ENCODE measurements at places on chromosomes 5 and 9. TPM values are rescaled to one million over a fixed set of nuclear protein-coding genes. Genes with fewer than 3 reads are reported as not detected.
A peak's percentile ranks its signal among the peaks of the same experiment; 100 is the strongest.

GRCh38 chr5:131821221-131821620 lies 24.4 kb upstream of the FNIP1 start:
- DNase-seq: no peak

GRCh38 chr5:5979377-5979760 lies 399.0 kb downstream of the MED10 start:
- no peak for DNase-seq

GRCh38 chr5:175520321-175520720 lies 42.0 kb downstream of the SFXN1 start:
- no peak for DNase-seq

GRCh38 chr5:2047341-2047927 lies 164.7 kb upstream of the IRX4 start:
- no peak for DNase-seq

DNA sequence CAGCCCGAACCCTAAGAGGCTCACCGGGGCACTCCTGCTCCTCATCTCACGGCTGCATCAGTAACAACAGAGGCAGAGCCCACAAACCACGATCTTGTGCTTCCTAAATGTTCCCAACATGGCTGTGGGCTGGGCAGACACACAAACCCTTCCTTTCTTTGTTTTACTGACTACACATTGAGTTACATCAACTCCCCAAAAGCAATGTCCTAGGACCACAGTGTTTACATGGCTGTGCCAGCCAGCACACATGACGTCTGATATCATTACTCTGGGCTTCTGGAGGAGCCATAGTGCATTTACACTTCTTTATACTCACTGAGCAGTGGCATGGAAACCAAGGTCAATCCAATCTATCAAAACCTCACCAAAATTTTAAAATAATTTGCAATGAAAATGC lies 101.4 kb downstream of the LHFPL2 start:
- no peak for DNase-seq

The FABP6 gene
- total RNA-seq: not detected

The MSX2 gene
- 1.8 TPM for total RNA-seq

DNA sequence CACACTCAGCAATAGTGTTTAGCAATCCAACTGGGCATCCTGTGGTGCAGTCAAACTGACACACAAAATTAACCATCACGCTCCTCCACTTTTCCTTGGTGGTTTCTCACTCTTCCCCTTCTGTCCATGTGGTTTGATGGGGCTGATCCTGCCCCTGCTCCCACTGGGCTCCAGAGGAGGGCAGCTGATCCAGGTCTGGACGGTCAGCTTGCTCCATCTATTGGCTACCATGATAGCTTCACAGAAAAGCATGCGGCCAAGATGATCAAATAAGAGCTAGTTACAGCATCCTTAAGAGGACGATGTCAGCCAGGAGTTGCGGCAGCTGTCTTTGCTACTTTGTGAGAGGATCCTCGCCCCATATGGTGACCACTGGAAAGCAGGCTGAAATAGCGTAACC lies 29.6 kb upstream of the RANBP17 start:
- DNase-seq: no peak

DNA sequence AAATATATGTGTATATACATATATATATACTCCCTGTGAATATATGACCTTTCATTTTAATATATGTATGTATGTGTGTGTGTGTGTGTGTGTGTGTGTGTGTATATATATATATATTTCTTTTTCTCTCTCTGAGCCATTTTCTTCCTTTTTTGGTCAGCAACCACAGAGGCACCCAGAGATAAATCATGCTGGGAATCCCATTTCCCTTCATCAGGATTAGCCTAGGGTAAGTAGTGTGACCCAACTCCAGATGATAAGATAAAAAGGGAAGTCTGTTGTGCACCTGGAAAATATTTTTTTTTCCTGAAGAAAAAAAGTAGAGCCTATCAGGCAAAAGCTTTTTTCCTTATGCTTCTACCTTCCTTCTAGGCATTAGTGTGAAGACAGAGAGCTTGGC lies 25.4 kb upstream of the SUB1 start:
- DNase-seq: no peak

The SLC6A19 gene
- total RNA-seq: 0.32 TPM

DNA sequence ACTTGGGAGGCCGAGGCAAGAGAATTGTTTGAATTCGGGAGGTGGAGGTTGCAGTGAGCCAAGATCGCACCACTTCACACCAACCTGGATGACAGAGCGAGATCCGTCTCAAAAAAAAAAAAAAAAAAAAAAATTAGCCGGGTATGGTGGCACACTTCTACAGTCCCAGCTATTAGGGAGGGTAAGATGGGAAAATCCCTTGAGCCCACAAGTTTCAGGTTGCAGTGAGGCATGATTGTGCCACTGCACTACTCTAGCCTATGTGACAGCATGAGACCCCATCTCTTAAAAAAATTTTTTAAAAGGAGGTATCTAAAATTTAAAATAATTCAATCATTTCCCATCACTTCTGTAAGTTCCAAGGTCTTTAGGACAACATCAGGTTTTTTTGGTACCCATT lies 26.0 kb downstream of the PSIP1 start:
- DNase-seq: no peak

- DNase-seq: no peak
Observed at GRCh38 chr5:72543365-72543764, 36.2 kb upstream of the ZNF366 start.

DNA sequence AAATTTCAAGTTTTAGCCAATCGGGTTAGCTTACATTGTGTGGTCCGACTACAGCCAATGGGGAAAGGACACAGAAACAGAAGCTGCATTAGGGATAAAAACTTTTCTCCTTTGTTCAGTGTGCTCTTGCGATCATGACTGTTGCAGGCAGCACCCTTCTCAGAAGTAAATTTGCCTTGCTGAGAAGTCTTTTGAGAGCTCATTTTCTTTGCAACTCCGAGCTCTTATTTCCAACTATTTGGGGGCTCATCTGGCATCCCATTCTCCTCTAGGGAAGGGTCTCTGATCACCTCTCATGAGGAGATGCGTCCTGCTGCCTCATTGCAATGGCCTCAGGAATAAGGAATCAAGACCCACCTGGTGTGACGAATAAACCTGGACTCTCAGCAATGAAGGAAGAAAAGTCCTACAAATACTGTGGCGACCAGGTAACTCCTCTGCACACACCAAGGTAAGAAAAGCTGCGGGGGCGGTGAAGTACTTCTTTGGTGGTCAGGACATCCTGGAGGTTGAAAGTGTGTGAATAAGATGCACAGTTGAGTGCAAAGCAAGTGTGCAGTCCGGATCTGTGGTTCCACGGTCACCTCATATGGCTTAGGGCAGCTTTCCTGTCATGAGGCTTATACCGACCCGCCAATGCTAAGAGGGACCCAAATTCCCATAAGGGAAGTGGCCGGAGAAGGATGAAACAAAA lies 20.4 kb downstream of the CNOT8 start:
- DNase-seq: no peak

The ALDH7A1 gene
- total RNA-seq: 25.1 TPM

DNA sequence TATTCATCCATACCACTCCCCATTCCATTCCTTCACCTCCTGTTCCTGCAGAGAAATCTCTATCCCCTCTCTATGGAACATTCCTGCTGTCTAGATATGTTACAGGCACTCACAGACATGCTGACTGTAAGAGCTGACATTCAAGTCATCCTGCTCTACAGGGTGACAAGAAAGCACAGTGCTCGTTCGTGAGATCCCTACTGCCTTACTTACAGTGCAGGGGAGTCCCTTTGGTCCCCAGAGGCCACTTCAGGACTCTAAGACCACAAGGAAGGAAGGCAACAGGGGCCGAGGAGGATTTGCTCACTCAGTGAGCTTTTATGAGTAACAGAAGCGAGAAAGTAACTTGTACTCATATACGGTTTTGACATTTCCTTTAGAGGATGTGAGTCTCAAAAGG lies 110.5 kb downstream of the GAS1 start:
- DNase-seq: no peak

The RUSC2 gene
- 40.2 TPM for total RNA-seq

DNA sequence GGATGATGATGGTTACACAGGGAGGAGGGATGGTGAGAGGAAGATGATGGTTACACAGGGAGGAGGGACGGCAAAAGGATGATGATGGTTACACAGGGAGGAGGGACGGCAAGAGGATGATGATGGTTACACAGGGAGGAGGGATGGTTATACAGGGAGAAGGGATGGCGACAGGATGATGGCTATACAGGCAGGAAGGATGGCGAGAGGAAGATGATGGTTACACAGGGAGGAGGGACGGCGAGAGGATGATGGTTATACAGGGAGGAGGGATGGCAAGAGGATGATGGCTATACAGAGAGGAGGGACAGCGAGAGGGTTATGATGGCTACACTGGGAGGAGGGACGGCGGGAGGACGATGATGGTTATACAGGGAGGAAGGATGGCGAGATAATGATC lies 64.1 kb upstream of the FCN1 start:
- peak; percentile 11 for DNase-seq

GRCh38 chr5:158115468-158115867 lies 256.5 kb upstream of the CLINT1 start:
- DNase-seq: no peak

DNA sequence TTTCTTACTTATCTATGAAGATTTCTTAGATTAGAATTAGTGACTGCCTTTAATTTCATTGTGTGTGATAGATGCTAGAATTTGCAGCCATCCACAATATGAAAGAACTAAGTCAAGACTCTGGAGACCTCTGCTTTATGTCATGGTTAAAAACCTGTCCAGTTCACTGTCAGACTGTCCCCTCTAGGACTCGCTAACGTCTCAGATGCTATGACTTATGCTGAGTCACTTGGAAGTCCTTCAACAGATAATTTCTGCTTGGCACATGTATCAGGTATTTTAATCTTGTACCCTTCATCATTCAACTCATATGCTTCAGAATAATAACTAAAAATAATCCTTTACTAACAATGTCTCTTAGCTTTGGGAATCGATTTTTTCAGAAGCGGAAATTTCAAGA lies 230.5 kb upstream of the DMAC1 start:
- DNase-seq: no peak

The SLC6A7 gene
- total RNA-seq: not detected

The RAB3C gene
- total RNA-seq: 8.4 TPM

DNA sequence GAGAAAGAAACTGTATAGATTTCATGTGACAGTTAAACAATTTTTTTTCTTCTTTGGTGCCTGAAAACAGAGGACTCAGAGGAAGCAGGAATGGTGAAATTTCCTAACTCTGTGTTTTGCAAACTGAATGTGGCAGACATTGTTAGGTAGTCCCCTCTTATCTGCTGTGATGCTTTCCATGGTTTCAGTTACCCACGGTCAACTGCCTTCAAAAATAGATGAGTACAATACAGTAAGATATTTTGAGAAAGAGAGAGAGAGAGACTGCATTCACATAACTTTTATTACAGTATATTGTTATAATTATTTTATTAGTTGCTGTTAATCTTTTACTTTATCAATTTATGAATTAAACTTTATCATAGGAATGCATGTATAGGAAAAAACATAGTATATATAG lies 627.2 kb downstream of the CCDC171 start:
- no peak for DNase-seq

DNA sequence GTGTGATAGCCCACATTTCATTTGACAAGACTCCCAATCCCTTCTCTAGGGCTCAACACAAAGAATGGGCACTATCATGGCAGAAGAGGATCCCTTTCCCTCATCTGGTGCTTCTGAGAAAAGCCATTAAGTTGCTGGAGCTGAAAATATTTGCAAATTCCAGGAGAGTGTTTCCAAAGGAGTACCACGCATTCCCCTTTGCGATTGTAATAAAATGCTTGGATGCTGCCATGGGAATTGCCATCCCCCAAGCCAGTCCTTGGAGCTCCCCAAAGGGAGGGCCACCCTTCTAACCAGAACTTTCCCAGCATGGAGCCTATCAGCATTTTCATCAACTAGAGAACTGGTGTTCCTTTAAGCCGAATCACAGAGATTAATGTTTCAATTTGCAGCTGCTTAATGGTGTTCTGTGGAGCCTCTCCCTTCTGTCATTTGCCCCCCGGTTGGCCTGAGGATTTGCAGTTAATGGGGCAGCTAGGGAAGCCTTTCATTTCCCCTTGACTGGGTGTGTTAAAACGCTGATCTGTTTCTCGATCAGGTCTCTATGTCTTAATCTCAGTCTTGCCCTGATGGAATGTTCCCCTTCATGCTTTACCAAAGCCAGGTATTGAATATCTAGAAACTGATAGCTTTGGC lies 133.0 kb downstream of the ENC1 start:
- DNase-seq: no peak

The DNAH5 gene
- 0.35 TPM for total RNA-seq

- DNase-seq: no peak
Observed at GRCh38 chr5:1402611-1403255, 42.5 kb downstream of the SLC6A3 start.

DNA sequence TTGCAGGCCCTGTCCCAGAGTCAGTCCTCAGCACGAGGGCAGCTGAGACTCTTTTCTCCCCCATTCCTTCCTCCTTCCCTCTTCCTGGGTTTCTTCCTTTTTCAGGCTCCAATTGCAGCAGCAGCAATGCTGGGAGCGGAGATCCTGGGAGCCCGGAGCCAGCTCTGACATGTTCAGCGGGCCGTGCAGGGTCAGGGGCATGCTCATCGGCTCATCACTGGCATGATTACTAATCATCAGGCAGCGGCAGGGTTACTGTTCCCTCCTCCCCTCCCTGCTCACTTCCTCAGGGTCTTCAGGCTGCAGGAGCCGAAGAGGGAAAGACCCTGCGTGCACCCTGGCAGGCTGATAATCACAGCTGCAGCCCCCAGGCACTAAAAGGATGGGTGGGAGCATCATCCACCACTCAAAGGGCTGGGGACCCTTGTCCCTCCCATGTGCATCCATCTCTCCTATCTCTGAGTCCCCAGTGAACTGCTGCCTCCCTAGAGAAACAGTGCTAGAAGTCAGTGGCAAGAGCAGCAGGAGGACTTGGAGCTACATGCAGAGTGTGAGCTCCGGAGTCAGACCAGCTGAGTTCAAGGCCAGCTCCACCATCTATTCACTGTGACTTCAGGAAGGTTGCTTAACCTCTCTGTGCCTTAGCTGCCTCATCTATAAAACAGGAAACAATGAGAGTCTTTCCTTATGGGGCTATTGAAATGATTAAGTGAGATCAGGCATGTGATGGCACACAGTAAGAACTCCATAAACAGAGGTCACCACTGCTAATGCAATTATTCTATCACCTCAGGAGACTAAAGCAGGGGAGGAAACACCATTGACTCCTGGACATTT lies 7.8 kb upstream of the KCNIP1 start:
- no peak for DNase-seq

DNA sequence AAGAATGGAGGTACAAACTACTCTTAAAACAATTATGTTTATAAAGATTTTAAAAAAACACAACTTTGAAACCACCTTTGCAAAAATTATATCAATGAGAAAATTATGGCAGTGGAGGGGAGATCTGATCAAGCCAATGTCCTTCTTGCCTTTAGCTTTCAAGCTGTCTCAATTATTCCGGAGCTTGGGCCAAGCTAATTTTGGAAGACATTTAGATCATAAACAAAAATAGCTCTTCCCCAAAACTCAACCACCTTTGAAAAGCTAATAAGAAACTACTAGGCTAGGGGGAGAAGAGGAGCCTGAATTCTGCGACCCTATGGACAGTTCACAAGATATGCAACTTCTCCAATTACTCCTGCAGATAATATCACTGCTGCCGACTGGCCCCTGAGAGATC lies 263.3 kb downstream of the ICE1 start:
- DNase-seq: no peak

The MAMDC2 gene
- 3.7 TPM for total RNA-seq

The IFNA2 gene
- total RNA-seq: not detected

GRCh38 chr9:1434052-1434767 lies 384.1 kb downstream of the DMRT2 start:
- no peak for DNase-seq
